ENCODE measurements at places on chromosomes 4 and X.

DNA sequence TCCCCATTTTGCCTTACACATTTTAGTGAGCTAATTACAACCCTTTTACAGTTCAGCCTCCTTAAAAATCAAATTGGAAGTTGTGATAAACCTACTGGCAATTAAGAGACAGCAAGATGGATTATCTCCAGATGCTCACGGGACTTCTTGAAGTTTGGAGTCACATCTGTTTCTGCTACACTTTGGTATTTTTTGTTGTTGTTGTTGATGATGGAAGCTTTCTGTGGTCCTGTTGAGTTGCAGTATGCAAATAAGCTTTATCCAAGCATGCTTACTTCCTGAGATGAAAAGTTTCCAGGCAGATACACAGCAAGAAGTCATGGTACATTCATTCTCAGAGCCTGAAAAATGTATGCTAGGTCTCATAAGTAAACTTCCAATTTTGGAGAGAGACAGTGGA, 670.0 kb upstream of the AMOT start:
- no peak for DNase-seq

- DNase-seq = no peak
Observed at GRCh38 chr4:3640587-3640962, 108.4 kb upstream of the LRPAP1 start.

- no peak for DNase-seq
Observed at GRCh38 chr4:8123389-8123788, 35.2 kb downstream of the ABLIM2 start.

- no peak for DNase-seq
Observed at GRCh38 chr4:10078481-10079233, 37.9 kb downstream of the WDR1 start.

GRCh38 chr4:86439293-86439692, 79.4 kb upstream of the MAPK10 start:
- no peak for DNase-seq

GRCh38 chrX:46354481-46354880, 190.7 kb downstream of the ZNF674 start:
- no peak for DNase-seq

DNA sequence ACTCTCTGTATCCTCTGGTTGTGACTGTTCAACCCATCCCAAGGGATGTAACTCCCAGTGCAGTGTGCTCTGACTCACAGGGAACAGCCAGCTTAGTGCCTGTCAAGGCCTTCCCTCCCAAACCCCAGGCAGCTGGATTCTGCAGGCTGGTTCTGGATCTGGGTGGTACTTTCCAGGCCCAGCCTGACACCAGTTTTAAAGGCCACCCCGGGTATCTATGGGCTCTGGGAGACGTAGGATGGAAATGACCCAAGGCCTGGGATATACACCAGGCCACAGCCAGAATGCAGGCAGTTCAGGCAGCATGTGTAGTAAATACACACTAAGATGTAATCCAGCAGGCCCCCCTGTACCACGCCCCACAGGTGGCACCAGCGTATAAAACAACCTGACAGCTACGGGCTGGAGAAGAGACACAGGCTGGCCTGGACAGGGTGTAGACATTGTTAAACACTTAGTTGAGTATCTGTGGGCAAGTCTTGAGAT, 64.2 kb downstream of the SPINK2 start:
- no peak for DNase-seq

All from GDM1 (cell line).